CD4-positive, alpha-beta T cell treated with Interleukin-12 subunit alpha and Interleukin-12 subunit beta, for 1 hour (primary cell): ENCODE measurements at places on chromosomes 7 and 10.

GRCh38 chr7:76233538-76234281, 32.0 kb downstream of the SRRM3 start:
- DNase-seq: no peak

GRCh38 chr7:42128703-42129102, 108.3 kb downstream of the GLI3 start:
- DNase-seq: no peak

DNA sequence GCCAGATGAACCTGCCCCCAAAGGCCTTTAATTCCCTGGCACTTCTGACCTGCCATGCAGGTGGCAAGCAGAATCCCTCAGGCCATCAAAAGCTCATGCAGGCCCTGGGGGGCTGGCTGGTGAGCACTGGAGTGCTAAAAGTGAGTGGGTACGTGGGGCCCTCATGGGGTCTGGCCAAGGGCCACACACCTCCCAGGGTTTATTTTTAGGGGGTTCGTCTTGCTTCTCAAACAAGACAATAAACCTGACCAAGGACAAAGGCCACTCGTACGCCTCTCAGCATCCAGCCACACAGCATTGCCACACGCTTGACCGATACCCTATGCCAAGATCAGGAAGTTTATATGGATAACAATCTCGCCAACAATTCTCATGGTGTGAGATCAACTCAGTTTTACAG, 33.1 kb upstream of the DOCK1 start:
- DNase-seq: no peak

DNA sequence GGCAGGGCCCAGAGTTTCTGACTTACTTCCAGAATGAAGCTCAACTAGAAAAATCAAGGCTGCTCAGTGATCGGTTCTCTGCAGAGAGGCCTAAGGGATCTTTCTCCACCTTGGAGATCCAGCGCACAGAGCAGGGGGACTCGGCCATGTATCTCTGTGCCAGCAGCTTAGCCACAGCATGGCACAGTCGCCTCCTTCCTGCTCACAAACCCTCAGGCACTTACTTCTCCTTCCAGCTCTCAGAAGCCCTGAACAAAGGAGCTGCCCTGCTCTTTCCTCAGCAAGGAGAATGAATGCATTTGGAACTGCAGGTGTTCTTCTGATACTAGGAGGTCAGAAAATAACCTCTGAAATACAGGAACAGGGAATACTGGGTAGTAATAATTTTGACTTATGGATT, 219.7 kb upstream of the PRSS1 start:
- no peak for DNase-seq

DNA sequence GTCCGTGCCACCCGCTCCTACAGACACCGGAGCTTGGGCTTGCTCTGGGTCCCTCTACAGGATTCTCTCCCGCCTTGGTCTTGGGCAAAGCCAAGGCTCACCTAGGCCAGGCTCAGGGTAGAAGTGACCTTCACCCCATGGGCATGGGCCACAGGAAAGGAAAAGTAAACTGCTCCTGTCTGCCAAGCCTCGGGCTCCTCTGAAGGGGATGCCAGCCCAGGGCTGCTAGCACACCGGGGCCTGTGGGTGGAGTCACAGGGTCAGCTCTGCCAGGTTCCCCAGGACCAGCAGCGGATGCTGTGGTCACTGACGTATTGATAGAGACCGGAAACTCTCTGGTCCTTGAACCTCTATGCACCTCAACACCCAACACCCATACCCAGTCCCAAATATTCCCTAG, 222.7 kb upstream of the MGMT start:
- no peak for DNase-seq

DNA sequence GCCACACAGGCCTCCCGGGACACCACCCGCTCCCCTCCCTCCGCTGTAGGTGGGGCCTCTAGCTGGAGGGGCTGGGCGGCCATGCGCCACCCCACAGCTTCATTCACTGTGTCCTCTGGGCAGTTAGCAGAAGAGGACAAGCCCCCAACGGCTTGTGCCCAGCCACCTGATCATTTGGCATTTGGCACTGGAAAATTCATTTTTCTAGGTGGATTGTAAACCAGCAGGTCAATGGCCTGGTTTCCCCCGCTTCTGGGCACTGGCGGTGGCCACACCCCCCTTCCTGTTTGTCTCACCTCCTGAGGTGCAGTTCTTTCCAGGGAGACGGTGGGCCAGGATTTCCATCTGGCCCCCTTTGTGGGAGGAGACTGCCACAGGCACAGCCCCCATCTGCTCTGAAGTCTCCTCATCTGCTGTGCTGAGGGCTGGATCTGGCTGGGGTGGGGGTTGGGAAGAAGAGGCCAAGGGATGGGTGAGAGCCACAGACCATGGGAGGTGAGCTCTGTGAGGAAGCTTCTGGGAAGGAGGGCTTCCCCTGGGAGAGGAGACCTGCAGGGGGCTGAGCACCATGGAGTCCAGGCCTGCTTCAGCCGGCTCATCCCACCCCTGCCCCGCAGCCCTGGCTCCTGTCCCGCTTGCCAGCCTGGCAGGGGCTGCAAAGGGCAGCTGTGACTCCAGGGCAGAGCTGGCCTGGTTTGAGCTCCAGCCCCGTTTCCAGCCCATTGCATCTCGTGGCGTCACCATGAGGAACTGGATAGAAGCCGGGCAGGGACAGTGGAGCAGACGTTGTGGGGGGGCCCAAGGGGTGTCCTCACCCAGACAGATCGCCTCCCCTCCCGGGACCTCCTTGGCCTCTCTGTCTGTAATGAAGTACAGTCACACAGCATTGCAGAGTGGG, 40.1 kb upstream of the SLC29A3 start:
- DNase-seq: no peak

DNA sequence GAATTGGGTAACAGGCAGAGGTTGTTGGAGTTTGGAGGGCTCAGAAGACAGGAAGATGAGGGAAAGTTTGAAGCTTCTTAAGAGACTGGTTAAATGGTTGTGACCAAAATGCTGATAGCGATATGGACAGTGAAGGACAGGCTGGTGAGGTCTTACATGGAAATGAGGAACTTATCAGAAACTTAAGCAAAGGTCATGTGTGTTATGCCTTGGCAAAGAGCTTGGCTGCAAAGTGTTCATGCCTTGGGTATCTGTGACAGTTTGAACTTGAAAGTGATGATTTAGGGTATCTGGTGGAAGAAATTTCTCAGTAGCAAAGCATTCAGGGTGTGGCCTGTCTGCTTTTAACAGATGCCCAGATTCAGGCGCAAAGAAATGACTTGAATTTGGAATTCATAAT, 64.5 kb upstream of the EEPD1 start:
- DNase-seq: no peak

GRCh38 chr10:63767138-63767801, 246.1 kb downstream of the REEP3 start:
- no peak for DNase-seq

GRCh38 chr7:26381476-26382353, 90.1 kb downstream of the SNX10 start:
- DNase-seq: no peak

DNA sequence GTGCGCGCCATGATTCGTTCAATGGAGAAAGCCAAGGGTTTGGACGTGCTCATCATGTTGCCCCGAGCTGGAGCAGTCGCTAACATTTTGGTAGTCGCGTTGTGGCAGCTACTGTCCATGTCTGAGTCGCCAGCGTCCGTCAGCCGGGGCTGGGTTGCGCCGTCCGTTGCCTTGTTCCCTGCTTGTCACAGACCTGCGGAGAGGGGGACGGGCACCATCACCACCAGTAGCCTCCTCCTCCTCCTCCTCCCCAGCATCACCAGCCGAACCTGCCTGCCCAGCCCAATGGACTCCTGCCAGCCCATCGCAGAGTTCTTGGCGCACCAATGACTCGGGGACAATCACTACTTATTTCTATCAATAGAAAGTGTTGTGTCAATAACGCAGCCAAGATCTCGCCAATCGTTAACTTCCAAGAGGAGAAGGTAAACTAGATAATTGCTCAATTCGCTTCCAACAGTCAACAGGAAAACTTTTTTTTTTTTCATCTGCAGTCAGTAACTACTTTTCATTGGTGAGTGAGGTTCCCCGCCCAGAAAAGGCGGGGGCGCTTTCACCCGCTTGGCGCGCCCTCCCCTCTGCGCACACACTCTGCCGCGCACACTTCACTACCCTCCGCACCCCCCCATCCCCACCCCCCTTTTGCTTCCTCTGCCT, at the start of gene FEZF1:
FEZF1 (minus strand) TSS at position 432 of the 657 bp plus-strand sequence; CDS start at position 119, 313 bp downstream.
- DNase-seq: no peak

DNA sequence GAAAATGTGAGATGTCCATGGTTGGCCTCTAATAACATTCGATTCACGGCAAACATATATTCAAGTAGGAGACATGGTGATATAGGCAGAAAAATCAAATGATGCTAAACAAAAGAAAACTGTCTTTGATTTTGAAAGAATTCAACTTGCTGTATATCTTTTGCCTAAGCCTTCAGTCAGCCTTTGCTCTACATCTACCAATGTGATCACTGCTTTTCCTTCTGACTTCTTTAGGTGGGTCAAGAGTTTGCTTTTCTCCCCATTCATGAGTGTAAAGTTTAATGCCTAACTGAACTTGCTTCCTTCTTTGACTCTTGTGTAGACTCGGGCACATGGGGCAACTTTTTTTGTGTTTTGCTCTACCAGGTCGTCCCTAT, 417 bp upstream of the HIF1AN start:
- DNase-seq: no peak

- DNase-seq: no peak
These were observed 952 bp downstream of the DNMBP start for GRCh38 chr10:100008708-100009282.

DNA sequence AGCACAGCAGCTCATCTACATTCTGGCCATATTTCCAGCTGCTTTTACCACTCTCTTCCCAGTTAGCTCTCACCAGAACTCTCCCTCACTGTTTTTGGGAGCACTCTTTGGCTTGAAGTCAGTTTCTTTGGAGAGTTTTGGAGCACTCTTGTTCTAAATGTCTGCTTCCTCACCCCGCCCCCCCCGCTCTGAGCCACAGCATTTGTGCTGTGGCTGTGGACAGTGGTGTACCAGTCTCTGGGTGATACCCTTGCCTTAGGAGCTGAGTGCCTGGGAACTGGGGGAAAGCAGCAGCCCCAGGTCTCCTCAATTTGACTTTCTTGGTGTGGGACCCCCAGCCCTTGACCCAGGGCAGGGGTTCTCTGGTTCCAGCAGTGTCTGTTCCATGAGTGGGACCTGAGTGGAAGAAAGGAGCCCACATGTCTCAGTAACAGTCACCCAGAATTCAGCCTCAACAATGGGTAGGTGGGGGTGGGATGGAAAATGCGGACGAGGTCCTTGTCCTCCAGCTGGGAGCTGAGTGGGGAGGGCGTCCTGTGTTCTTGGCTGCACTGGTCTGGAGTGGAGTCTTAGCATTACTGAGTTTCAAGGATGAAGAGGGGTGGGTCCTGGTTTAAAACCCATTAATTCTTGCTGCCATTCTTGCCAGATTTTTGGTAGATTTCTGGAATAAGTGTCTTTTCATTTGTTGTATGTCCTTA, 18.0 kb downstream of the RBM33 start:
- no peak for DNase-seq

DNA sequence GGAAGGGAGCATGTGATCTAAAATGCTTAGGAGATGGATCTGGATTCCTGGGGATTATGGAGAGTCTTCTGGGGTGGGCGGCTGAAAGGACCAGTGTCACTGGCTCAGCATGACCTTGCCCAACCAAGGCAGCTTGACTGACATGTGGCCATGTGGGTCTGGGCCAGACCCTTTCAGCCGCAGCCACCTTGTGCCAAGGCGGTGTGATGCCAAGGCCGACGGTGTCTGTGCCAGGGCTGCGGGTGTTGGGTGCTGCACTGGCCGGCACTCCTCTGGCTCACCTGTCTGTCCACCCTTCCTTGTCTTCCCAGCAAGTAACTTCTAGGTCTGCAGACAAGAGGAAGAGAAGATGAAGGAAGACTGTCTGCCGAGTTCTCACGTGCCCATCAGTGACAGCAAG, 8.8 kb downstream of the DEPP1 start:
- DNase-seq: no peak

- no peak for DNase-seq
These were observed 694.2 kb upstream of the FZD8 start for GRCh38 chr10:36336315-36336714.

GRCh38 chr10:84193846-84194423, 402 bp upstream of the CDHR1 start:
- no peak for DNase-seq

GRCh38 chr10:111087331-111087756, 10.5 kb downstream of the ADRA2A start:
- DNase-seq: no peak

DNA sequence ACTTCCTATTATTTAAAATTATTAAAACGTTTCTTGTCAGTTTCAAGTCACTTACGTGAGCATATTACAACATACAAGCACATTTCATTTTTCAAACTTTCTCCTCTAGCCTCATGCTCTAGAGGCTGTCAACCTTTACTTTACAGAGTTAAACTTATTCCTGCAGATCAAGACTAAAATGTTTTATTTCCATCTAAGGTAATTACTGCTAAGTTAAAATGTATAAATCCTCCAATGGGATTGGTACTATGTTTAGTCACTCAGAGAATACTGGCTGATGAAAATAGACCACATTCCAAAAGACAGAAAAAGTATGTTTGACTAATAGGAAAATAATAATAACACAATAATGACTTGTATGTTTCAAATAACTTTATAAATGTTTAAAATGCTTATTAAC, 8.4 kb upstream of the TRDMT1 start:
- DNase-seq: no peak

GRCh38 chr10:24310104-24310503, 101.2 kb downstream of the KIAA1217 start:
- no peak for DNase-seq

GRCh38 chr10:29946953-29947700, 112.3 kb downstream of the JCAD start:
- DNase-seq: no peak

DNA sequence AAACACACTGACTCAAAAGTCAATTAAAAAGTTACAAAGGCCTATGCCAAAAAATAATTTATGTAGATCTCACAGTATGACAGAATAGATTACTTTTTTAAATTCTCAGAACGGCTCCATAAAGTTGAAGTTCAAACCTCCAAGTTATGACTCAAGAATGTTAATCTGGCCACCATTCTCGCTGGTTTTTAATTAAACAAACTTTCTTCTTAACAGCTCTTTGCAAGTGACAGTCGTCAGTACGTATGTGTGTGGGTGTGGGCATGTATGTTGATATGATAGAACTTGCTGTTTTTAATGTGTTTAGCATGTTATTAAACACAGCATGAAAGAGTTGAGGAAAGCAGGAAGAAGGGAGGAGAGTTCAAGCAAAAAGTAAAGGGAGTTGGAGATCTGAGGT, 18.5 kb downstream of the PRKCQ start:
- no peak for DNase-seq

DNA sequence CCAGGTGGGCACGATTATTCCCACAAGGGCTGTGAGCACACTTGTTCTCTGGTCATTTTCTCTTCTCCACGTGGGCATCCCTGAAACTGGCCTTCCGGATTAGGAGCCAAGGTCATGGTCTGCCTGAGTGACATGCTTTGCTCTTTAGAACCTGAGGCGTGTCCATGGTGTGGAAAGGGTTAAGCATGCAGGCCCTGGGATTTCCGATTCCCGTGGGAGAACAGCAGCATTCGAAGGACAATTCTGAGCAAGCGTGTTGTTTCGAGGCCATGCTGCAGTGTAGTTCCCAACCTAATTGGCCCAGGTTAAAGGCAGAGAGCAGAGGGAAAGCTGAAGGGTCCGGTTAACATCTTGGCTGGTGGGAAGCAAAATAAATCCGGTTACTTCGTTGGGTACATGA, 245.9 kb downstream of the SKAP2 start:
- DNase-seq: no peak

GRCh38 chr7:84799106-84799505, 387.8 kb downstream of the SEMA3D start:
- DNase-seq: no peak
